ENCODE measurements at places on chromosomes 7 and 10.

DNA sequence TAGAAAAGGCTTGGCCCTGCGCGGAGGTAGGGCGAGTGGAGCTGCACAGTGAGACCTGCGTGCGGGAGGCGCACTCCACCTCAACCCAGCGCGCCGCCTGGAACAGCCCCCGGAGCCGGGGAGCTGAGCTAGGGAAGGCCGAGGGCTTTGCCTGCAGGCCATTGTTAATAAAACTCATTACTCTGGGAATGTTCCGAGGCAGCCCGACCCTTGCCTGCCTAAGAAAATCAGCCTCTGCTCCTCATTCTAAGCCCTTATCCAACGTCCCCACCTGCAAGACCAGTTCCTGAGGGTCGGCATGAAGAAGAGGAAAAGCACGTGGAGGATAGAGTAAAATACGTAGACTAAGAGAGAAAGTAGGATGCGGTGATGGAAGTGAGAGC lies 55.3 kb downstream of the C7orf25 start:
- no peak for DNase-seq

- DNase-seq: no peak
These were observed 59.7 kb downstream of the PHTF2 start for GRCh38 chr7:77858278-77858677.

DNA sequence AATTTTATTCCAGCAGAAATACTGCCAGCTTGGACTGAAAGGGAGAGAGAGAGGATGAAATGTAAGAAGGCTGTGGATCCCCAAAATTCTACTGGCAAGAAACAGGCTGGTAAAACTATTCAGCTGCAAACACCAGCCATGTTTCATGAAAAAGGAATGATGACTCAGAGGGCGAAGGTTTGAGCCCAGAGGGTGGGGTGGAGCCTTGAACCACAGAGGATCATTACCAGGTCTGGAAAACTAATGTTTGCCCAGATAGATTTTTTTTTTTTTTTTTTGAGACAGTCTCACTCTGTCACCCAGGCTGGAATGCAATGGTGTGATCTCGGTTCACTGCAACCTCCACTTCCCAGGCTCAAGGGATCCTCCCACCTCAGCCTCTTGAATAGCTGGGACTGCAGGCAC lies 41.7 kb upstream of the NRF1 start:
- no peak for DNase-seq

GRCh38 chr10:12844811-12845483 lies 156.6 kb downstream of the CCDC3 start:
- no peak for DNase-seq

DNA sequence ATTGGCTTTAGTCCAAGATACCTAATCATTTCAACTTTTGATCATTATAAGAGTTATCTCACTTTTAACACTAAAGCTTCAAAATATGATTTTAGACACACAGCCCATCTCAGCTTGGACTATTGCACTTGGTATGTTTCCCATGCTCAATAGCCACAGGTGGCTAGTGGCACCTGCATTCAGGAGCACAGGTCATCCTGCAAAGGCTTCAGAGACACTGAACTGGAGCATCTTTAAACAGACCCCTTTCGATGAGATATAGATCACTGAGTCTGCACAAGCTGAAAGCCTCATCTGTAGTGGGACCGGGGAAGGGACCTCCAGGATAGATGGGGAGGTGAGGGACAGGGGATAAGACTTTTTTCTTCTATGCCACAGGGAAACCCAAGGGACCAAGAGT lies 48.5 kb upstream of the TARP start:
- no peak for DNase-seq

DNA sequence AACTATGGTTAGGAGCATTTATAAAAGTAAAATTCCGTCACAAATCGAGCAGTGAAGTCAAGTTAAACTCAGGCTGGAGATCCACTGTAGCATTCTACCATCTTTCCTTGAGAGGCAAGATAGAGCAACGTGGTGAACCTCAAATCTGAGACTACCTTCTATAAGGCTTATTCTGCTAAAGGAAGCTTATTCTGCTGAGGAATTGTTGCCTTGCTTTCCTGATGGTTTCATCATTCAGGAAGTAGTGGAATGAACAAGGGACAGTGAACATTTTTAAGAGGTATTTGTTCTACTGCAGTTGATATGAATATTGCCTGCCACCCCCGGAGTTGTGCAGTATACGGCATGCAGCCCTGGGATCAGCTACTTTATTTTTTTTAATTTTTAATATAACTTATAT lies 170.8 kb downstream of the VPS50 start:
- DNase-seq: no peak

GRCh38 chr7:105800849-105801534 lies 75.4 kb downstream of the ATXN7L1 start:
- no peak for DNase-seq

DNA sequence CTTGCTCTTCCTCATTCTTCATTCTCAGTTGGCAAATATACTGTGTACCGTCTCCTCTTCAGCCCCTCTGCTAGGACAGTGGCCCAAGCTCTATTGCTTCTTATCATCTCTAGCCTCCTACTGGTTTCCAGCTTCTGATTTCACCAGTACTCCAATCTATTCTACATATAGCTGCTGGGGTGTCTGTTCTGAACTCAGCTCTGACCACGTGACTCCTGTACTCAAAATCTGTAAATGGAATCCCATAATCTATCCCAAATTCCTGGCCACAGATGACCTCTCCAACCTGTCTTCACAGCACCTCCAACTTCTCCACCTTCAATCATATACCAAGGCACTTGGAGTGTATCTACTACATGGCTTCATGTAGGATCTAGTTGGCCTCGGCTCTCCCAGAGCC lies 152.9 kb downstream of the NRCAM start:
- no peak for DNase-seq

Measured in activated CD4-positive, alpha-beta T cell treated with anti-CD3 and anti-CD28 coated beads for 1 hour (primary cell).